Naive B cell (primary cell): ENCODE measurements at places on chromosomes 5 and 9.

- DNase-seq = no peak
These were observed 174.3 kb downstream of the MRPS30 start for GRCh38 chr5:44983006-44983405.

GRCh38 chr9:37953775-37954437 is 50.0 kb upstream of the SLC25A51 start:
- no peak for DNase-seq

GRCh38 chr5:143938230-143938629 is 126.3 kb downstream of the HMHB1 start:
- no peak for DNase-seq

DNA sequence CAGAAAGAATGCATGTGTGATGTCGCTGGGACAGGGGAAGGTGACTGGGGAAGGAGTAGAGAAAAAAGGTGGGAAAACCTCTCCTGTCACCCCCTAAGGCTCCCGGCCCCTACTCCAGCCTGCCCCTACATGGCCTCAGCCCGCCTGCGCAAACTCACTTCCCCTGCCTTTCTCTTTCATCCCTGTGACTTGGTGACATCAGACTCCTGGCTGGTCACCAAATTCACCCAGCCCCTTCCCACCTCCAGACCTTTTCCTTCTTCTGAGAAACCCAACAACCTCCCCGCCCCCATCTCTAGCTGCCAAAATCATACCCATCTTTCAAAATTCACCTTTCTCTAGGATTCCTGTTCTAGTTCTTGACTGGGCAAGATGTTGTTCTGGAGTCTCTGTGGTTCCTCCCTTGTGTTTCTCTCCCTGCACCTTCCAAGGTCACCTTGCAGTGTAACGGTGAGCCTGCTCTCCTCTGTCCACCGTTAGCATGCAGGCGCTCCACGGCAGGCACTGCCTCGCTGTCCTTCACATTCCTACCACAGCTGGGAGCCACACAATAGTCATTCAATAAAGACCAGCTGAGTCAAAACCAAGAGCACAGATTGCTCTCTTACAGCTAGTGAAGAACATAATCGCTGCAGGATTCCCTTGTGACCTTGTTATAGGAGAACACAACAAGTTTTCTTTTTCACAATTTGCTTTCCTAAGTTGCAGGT is 134.5 kb downstream of the FANCC start:
- DNase-seq = no peak

- no peak for DNase-seq
These were observed 267.5 kb downstream of the ENC1 start for GRCh38 chr5:74373076-74373475.

GRCh38 chr5:54357408-54358058 is 47.2 kb upstream of the ARL15 start:
- no peak for DNase-seq

DNA sequence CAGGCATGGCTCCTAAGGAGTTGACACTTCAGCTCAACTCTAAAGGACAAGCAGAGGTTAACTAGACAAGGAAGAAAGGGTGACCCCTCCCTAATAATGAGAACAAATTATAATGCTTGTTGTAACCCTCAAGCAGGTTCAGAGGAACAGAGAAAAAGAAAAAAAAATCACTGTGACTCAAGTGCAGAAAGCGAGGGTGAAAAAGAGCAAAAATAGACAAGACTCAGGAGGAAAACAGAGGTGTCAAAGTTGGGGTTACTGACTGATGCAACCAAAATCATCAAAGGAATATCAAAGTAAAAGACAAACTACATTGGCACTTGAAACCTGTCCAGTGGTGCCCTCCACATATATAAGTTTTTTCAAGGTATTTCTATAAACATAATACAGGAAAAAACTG is 28.4 kb downstream of the FBXW11 start:
- no peak for DNase-seq

- no peak for DNase-seq
These were observed 30.4 kb upstream of the NOTCH1 start for GRCh38 chr9:136576269-136576626.
